ENCODE measurements at places on chromosomes 6 and 20. TPM values are rescaled to one million over a fixed set of nuclear protein-coding genes. Genes with fewer than 3 reads are reported as not detected.

Gene PROKR2
- total RNA-seq: not detected

DNA sequence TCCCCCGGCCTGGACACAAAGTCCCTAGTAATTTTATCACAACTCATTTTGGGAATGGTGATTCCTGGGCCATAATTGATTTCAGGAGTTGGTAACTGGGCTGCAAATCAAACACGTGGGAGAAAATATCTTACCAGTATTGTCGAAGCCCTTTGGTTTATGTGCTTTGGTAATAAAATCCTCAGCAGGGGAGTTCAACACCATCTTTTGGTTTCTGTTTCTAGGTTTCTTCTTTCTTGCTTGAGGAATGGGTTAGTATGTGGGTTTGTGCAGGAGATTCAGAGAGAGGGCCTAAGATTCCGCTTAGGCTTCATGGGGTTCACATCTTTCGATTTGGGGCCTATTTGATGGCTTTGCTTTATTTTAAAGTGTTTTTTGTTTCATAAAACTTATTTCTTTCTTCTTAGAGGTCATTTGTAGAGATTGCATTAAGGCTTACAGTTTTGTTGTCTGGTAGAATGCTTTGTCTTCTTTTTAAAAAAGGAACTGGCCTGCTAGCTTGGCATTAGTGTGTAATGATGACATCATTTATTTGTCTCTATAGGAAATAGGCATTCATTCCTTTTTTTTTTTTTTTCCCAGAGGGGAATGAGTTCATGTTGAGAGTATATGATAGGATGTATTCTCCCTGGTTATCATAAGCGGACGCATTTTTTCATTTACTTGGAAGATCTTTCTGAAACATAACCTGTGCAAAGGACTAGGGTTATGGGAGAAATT lies 45.8 kb downstream of the CYP24A1 start:
- no peak overlapping the region for H3K4me3 ChIP-seq
- H3K4me1 ChIP-seq: peaks cover 13% of the 10 kb centered on the region
- H3K27ac ChIP-seq: no peak overlapping the region

DNA sequence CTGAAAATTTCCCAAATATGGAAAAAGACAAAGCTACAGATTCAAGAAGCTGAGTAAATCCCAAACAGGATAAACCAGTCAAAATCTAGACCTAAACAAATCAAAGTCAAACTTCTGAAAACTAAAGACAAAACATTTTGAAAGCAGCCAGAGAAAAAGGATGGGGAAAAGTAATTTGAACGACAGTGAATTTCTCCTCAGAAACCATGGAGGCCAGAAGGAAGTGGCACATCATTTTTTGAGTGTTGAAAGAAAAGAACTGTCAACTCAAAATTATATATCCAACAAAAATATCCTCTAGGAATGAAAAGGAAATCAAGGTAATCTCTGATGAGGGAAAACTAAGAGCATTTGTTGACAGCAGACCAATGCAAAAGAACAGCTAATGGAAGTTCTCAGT lies 6.8 kb downstream of the RAB23 start:
- DNase-seq: no peak
- H3K36me3 ChIP-seq: no peaks in the 10 kb centered on the region
- no peak overlapping the region for H3K4me3 ChIP-seq
- no peaks in the 10 kb centered on the region for H3K27me3 ChIP-seq
- H3K27ac ChIP-seq: no peak overlapping the region
- no peaks in the 10 kb centered on the region for H3K4me1 ChIP-seq

DNA sequence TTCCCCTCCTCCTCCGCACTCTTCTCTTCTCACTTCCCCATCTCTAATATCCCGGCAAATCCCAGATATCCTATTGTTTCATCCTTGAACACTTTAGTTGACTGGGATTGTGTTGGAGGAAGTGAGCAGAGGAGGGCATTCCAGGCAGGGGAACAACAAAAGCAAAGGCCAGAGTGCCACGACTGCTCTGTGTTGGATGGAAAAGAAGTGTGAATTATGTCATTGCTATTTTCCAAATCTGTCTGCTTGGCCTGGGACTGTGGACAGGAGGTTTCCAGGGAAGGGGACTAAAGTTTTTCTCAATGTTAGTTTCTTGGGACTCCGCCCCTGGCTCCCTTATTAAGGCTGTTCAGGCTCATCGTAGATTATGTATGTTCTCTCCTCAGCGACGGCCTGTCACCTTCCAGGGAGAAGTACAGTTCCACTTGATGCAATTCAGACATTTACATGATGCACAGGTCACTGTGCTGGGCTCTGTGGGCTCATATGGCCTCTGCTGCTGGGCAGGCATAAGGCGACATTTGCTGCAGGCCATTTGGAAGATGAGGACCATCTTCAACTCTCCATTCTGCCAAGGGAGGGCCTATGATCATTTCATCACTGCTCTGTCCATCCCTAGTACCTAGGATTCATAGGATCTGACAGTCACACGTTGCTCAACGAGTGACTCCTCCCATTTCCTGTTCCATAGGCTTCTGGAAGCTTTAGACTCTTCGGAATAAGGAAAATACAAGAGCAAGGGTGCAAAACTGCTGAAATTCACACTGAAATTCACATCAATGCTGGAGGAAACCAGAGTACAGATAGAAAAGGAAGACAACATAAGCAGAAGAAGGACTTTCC lies 99.1 kb upstream of the KCNK16 start:
- no peaks in the 10 kb centered on the region for H3K4me1 ChIP-seq
- no peak overlapping the region for H3K27ac ChIP-seq
- H3K27me3 ChIP-seq: no peaks in the 10 kb centered on the region
- no peak for DNase-seq
- H3K4me3 ChIP-seq: no peak overlapping the region

DNA sequence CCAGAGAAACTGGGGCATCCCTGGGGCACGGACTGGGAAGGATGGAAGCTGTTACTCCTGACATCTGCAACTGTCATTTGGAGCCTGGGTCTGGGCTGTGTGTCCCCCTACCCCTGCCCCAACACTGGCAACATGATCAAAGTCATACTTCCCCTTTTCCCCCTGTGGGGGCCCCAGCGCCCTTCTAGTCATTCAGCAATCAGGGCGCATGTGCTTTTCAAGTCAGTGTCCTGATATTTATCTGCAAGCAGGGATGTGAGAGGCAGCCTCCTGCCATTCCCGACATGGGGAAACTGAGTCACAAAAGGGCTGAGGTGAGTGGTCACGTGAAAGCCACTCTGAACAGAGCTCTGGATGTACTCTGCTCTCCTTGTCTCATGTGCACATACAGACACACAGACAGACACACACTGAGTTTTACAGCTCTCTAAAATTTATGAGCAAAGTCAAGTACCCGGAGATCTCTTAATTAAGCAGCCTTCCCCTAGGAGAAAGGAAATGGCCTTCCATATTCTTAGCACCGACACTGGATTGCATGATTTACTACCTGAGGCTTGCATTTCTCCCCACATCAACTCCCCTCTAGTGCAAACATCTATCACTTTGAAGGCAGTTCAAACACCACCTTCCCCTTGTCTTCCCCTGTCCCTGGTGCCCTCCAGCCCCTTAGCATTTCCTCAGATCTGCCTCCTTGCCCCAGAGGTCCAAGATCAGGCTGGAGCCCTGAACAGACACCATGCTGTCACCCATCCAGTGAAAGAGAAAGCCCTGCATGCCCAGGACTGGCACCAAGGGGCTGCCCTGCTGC lies 170.7 kb downstream of the CDC5L start:
- H3K27ac ChIP-seq: no peak overlapping the region
- H3K36me3 ChIP-seq: no peaks in the 10 kb centered on the region
- H3K27me3 ChIP-seq: peaks cover 11% of the 10 kb centered on the region

DNA sequence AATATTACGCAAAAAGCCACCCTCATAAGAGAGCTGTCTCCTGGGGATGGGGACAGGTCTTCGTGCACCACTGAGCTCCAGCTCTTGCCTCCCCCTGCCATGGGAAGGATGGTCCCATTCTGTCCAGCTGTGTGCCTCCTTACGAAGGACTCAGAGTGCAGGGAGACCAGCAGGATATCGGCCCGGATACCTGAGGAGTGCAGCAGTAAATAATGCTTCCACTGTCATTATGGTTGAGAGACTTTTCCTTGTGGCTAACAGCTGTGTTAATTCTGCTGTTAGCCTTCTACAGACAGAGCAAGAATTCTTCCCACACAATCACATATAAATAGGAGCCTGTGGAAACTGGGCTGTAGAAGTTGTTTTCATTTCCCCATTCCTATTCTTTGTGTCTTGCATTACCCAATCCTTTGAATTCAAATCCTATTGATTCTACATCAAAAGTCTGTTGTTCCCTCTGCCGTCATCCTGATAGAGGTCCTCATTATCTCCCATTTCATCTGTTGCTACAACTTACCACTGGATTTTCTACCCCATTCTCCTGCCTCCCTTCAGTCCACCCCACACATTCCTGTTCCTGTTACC lies 364.6 kb upstream of the SOX4 start:
- no peaks in the 10 kb centered on the region for H3K36me3 ChIP-seq
- H3K27me3 ChIP-seq: no peaks in the 10 kb centered on the region
- H3K27ac ChIP-seq: no peak overlapping the region
- no peak for DNase-seq
- no peaks in the 10 kb centered on the region for H3K4me1 ChIP-seq
- H3K4me3 ChIP-seq: no peak overlapping the region

DNA sequence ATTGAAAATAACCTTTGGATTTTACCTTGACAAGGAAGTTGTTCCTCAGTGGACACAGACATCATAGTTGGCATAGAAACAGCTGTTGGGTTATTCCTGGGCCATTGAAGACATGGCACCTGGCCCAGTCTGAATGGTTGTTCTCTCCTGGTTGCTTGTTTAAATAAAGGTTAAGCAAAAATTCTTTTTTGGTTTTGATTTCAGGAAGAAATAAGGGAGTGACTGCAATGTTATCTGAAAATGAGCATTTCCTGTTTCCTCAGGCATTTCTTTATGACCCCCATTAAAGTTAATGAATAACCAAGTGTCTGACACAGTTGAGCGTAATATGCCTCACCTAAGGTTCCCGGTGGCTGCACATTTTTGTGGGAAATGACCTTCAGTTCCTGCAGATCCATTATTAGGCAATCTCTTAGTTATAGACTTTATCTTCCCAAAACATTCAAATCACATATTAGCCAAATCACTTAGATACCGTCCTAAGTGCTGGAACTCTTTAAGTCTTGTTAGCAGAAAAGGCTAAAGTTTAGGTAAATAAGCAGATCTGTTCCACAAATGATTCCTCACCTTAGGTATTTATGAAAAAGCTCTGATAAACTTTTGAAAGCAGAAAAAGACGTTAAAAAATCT lies 648.7 kb upstream of the FLRT3 start:
- no peak overlapping the region for H3K4me3 ChIP-seq
- H3K4me1 ChIP-seq: no peaks in the 10 kb centered on the region
- no peak overlapping the region for H3K27ac ChIP-seq
- H3K27me3 ChIP-seq: no peaks in the 10 kb centered on the region
- H3K36me3 ChIP-seq: no peaks in the 10 kb centered on the region

DNA sequence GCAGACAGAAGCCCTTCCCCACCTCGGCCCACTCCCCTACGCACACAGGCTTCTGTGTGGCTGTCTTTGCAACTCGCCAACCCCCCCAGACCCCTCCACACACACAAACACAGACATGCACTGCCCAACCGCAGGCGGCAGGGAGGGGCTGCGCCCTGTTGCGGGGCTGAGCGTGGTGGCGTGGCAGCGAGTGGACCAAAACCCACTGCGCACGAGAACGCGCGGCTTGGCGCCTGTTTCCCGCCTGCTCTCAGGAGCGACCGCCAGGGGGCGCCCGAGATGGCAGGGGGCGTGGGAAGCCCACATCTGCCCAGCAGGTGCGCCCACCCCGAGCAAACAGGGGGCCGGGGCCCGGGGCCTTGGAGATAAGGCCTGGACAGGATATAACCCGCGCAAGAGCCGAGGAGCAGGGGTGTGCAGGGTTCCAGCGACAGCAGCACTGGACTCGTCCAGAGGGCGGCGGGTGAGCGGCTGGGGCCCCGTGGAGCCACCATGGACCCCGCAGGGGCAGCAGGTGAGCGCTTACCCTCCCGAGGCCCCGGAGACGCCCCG lies at the start of gene RBPJL:
RBPJL (plus strand) TSS at position 410 of the 552 bp plus-strand sequence; CDS start at position 493, 83 bp downstream.
- no peak within 1 kb of the TSS for H3K4me3 ChIP-seq
- peaks cover 9% of the 10 kb centered on the region for H3K27me3 ChIP-seq
- H3K4me1 ChIP-seq: no peaks in the 10 kb centered on the region
- no peaks in the 10 kb centered on the region for H3K36me3 ChIP-seq
- DNase-seq: no peak
- H3K27ac ChIP-seq: no peak within 1 kb of the TSS

DNA sequence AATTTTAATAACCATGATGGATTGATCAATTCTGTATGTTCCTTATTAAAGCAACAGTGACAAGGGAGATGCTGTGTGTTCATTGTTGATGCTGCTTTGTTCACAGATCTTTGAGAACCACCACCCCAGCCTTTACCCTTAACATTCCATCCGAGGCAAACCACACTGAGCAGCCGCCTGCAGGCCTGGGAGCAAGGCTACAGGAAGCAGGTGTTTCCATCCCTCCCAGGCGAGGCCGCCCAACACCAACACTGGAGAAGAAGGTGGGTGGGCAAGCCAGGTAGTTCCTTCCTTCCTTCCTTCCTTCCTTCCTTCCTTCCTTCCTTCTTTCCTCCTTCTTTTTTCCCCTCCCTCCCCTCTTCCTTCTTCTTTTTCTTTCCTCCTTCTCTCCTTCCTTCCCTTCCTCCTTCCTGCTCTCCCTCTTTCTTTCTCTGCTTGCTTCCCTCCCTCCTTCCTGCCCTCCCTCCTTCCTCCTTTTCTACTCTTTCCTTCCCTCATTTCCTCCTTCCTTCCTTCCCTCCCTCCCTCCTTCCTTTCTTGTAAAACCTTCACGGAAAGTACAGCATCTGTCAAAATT lies 13.7 kb downstream of the TTLL2 start:
- H3K4me1 ChIP-seq: no peaks in the 10 kb centered on the region
- no peaks in the 10 kb centered on the region for H3K36me3 ChIP-seq
- no peaks in the 10 kb centered on the region for H3K27me3 ChIP-seq
- no peak overlapping the region for H3K4me3 ChIP-seq
- DNase-seq: no peak

GRCh38 chr6:53975941-53976615 lies 135.2 kb upstream of the MLIP start:
- H3K36me3 ChIP-seq: no peaks in the 10 kb centered on the region
- H3K4me3 ChIP-seq: no peak overlapping the region
- H3K27me3 ChIP-seq: no peaks in the 10 kb centered on the region
- DNase-seq: peak; percentile 23
- H3K27ac ChIP-seq: no peak overlapping the region

DNA sequence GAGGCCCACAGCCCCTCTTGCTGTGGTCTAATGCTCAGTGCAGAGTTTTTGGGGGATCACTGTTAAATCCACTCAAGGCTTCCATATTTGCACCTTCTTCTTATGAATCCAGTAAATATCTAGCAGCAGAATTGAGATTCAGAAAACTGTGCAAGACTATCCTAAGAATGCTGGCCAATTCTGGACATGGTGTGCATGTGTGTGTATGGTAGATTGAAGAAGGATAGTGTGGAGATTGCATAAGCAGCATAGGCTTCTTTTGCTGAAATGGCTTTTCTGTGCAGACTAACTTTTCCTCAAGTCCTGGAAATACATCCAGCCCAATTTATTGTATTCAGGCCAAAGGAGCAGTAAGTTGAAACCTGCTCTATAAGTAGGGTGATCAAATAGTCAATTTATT lies 39.7 kb downstream of the FBXO9 start:
- H3K4me3 ChIP-seq: no peak overlapping the region
- no peak overlapping the region for H3K27ac ChIP-seq
- H3K4me1 ChIP-seq: no peaks in the 10 kb centered on the region
- no peaks in the 10 kb centered on the region for H3K27me3 ChIP-seq

GRCh38 chr6:152364866-152365265 lies 272.3 kb downstream of the SYNE1 start:
- DNase-seq: no peak
- H3K4me1 ChIP-seq: peaks cover 2% of the 10 kb centered on the region
- no peak overlapping the region for H3K4me3 ChIP-seq
- no peak overlapping the region for H3K27ac ChIP-seq
- H3K27me3 ChIP-seq: no peaks in the 10 kb centered on the region

All from fibroblast of lung (primary cell).